ENCODE measurements at places on chromosomes 2 and 18.
A peak's percentile ranks its signal among the peaks of the same experiment; 100 is the strongest.

- DNase-seq = no peak
Measured at GRCh38 chr2:198662905-198663304, 794.8 kb downstream of the SATB2 start.

DNA sequence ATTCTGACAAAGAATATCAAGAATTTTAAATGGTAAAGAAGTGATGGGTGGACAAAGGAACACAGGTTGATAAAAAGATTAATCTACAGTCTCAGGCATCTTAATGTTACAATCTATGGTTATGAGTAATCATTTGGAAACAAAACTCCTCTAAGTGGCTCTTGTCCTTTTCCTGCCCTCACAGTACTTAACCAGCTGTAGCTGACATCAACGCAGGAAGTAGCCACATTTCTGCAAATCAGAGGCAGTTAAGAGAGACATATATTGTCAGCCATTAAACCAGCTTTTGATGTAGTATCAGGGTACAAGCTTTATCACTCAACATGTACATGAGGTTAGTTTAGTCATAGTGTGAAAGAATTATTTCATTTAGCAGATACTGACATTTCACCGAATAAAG, 244.6 kb downstream of the NR4A2 start:
- DNase-seq = peak; percentile 21

GRCh38 chr2:11988691-11989353, 242.4 kb downstream of the LPIN1 start:
- no peak for DNase-seq

DNA sequence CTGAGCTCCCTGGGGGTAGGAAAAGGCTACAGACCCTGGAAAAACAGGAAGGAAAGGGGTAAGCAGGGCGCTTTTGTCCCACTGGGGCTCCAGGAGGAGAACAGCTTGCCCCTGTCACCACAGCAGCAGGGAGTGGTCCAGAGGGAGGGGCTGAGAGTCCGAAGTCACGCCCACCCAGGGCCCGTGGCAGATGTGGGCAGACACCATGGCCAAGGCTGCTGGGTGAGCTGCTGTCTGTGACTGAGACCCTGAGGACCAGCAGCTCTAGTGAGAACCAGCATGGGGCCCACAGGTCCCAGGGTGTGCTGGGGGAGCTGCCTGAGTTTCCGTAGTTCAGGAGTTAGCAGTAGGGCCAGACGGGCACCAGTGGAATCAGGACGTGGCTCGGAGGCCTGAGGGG, 162.0 kb downstream of the SPP2 start:
- DNase-seq = no peak

GRCh38 chr2:164840458-164840929, 1.1 kb downstream of the COBLL1 start:
- no peak for DNase-seq

DNA sequence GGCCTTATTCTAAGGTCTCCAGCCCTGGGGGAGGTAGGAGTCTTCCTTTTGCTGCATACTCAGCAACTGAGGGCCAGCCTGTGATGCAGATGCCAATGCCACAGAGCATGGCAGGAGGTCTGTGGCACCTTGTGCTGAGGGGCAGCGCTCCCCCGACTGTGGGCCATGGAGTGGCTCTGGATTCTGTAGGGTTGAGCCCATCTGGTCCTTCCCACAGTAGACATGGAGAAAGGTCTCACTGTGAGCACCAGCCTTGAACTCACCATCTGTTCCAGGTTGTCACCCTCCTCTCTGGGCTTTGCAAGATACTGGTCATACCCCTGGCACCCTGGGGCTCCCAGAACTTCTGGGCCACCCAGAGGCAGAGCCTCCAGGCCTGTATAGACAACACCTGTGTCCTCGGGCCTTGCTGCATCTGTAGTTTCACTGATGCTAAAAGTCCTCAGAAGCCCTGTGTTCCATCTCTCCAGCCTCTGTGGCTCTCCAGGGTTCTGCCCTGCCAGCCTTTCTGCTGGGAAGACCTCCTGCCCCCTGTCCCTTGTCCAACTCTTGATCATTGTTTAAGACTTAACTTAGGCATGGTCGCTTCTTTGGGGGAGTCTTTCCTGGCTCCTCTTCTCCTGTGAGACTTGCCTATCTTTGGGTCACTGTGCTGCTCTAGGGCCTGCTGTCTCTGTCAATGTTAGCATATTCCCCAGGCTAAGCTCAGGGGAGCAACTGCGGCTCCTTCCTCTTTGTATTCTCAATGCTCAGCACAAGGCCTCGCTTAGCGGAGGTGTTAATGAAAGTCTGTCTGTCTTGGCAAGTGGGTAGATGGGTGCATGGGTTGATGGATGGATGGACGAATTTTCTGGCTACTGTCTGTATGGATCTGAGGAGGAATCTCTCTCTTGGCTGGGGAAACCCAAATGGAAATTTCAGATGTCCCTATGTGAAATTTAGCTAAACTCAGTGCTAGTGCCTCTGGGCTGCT, 160.9 kb downstream of the DYSF start:
- no peak for DNase-seq

- no peak for DNase-seq
Measured at GRCh38 chr18:7720395-7720794, 153.3 kb downstream of the PTPRM start.

GRCh38 chr18:10063489-10063888, 149.7 kb downstream of the VAPA start:
- DNase-seq = no peak

- DNase-seq = no peak
Measured at GRCh38 chr2:45942237-45942738, 290.8 kb downstream of the PRKCE start.

GRCh38 chr18:39951142-39951720, 2003.8 kb upstream of the PIK3C3 start:
- DNase-seq = peak; percentile 34

DNA sequence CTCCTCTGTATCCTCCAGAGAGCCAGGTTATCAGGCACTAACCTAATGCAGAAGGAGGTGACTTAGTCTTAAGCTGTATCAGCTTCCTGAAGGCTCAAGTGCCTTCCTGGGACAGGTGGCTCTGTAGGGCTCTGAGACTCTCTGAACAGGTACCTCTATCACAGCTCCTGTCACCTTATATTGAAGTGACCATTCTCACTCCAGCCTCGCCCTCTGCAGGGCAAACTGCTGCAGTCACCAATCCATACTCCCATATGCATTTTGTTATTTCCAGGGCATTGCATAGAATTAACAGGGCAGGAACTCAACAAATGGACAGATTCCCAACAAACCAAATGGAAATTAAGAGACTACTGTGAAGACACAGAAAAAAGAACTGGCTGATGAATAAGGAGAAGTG, 203.0 kb upstream of the REV1 start:
- no peak for DNase-seq

DNA sequence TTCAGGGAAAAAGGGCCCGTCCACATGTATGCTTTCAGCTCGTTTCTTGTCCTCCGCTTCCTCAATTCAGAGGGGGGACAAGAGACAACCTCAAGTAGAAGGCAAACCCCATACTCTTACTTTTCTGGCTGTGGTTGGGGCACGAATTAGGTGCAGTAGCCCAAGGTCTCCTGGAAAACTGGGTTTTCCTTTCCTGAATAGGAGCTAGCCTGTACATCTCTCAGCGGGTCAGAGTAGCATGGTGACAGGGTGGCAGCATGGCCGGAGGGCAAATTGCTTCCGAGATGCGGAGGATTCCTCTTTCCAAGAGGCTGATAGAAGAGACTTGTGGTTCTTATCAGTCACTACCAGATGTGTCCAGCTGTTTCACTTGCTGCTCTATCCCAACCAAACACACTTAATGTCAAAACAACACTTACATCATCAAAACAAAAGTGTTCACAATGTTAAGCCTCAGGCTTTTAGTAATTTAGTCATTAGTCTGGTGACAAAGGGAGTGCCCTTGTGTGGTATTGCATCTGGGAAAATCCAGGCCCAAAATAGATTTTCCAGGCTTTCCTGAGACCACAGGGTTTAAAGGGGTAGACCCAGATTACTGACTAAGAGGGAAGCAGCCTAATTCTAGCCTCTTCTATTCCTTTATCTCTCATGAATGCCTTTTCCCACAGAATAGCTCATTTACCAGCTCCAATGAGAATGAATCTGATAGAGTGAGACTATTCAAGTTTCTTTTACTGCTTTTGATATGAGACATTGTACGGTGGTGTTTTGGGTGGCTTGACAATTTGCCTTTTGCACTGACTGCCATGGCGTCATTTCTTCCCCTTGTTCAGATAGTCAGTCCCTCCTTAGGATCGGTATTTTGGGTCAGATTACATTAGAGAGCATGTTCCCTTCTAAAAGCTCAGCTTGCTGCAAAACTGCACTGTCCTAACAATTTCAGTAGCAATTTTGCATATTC, 162.0 kb downstream of the LTBP1 start:
- DNase-seq = peak; percentile 23

DNA sequence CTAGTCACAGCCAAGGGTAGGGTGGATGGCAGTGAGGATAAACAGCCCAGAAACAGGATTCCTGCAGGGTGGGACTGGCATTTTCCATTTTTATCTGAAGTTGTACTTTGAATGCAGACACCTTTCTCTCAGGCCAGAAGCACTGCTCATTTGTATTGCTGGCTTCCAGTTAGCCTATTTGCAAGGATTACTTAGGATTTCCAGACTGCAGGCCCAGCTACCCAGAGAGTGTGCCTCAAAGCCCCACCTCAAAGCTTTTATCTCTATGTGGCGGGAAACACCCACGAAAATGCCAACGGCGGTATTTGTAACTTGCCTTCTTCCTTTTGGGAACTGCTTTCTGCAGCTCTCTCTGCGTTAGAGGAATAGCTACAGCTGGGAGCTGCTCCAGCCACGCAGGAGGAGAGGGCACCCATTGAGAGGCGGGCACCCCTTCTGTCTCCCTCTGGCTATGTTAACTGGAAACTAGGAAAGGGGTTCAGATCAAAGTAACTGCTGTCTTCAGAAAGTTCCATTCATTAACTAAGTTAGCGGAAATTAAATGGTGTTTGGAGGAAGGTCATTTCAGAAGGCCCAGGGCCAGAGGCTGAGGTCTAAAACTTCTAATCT, 144.9 kb downstream of the TGIF1 start:
- peak; percentile 58 for DNase-seq

DNA sequence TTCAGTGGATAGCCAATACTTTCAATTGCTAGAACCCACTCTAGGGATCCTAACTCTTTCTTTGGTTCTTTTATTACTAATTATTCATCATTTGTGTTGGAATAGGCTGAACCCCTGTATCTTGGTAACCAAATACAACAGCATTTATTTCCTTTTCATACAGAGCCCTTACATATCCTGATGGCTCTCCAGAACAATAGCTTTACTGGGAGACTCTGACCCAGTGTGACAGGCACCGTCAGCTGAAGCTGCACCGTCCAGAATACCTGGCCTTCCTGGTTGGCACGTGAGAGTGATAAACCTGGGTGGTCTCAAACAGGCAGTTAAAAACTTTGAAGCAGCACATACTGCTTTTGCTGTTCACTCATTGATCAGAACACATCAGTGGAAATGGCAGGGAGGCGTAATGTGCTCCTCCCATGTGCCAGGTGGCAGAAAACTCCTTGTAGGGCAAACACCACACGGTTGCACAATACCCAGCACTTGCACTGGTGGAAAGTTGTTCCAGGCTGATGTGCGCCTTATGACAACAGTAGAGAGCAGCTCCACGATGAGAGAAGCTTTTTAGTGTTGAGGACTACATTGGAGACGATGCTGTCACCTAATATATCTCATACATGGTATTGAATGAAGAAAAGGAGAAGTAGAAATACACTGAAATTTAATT, 456.2 kb downstream of the PARD3B start:
- DNase-seq = no peak

DNA sequence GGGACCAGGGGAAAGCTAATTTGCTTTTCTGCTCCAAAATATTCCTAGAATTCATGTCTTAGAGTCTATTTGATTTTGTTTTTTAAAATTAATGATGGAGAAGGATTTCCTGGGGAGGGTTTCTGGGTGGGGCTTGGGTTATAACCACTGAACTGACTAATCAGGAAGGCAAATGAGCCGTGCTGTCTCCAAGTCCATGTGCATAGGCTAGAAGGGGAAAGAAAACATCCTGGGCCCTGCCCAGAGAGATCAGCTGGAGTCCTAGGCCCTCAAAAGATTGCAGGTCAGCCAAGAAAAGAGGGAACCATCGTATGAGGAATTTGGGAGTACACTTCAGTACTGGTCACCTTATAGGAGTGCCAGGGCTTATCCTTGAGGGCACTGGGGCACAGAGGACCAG, 480.2 kb upstream of the CELF4 start:
- no peak for DNase-seq

- no peak for DNase-seq
Measured at GRCh38 chr18:5640939-5641338, 97.1 kb upstream of the EPB41L3 start.

GRCh38 chr2:37013315-37013641, 46.9 kb upstream of the STRN start:
- DNase-seq = no peak

- peak; percentile 17 for DNase-seq
Measured at GRCh38 chr2:974502-974901, 23.9 kb downstream of the SNTG2 start.

- DNase-seq = peak; percentile 35
Measured at GRCh38 chr2:38158378-38159118, 82.6 kb upstream of the CYP1B1 start.

DNA sequence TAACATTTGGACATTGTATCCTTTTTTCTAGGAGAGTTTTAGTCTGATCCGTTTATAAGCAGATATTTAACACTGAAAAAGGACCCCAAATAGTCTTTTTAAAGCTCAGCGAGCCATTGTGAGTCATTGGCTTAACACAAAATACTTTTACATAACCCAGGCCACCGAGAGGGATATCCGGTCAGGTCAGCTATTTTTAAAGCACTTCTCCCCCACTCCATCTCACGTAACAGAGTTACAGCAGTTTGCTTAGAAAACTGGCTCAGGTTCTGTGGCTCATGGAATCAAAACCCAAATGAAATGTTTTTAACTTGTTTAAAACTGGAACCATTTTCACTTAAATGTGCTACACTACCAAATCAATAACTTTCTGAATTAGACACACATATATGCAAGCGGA, 23.9 kb downstream of the COL4A3 start:
- peak; percentile 47 for DNase-seq

DNA sequence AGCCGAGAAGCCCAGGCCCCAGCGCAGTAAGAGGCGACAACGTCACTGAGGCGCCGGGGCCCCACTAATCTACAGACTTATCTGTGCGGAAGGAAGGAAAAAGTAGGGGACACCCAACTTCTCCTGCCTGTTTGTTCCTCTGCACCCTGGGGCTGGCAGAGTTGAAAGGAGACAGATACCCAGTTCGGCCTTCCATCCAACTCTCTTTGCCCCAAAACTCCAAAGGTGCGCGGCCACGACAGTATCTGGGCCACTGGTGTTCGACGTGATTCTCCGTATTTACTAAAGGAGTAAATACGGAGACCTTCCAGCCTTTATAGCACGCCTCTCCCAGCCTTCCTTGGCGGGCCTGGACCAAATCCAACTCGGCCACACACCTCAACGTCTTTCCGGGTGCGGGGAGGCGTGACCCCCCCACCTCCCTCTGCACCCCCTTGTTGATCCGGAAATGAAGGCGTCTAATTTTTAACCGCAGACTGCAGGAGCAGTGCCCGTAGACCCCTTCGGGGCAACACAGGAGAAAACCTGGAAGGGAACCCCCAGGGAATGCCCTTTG, 1.6 kb downstream of the SMAD7 start:
- DNase-seq = no peak

DNA sequence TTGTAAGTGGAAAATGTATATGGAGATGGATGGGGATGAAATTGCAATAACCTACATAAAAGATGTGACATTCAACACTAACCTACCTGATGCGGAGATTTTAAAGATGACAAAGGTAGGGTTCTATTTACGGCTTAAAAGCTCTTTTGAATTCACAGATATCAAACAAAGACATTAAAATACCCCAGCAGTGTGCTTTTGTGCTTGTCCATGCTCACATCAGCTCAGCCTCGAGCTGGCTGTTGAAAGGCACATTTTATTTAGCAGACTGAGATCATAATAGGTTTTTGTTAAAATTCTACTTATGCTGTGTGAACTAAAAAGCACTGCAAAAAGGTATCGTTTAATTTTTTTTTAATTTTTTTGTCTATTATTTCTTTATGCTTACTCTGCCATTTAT, 96.0 kb upstream of the CDCA7 start:
- no peak for DNase-seq
